ENCODE measurements at places on chromosomes 7 and 10.

GRCh38 chr10:9596368-9596920 lies 1421.2 kb upstream of the CELF2 start:
- DNase-seq = no peak

- DNase-seq = no peak
Measured at GRCh38 chr7:38168890-38169570, 9.0 kb upstream of the STARD3NL start.

GRCh38 chr7:143222782-143223181 lies 945 bp downstream of the TAS2R40 start:
- DNase-seq = no peak

DNA sequence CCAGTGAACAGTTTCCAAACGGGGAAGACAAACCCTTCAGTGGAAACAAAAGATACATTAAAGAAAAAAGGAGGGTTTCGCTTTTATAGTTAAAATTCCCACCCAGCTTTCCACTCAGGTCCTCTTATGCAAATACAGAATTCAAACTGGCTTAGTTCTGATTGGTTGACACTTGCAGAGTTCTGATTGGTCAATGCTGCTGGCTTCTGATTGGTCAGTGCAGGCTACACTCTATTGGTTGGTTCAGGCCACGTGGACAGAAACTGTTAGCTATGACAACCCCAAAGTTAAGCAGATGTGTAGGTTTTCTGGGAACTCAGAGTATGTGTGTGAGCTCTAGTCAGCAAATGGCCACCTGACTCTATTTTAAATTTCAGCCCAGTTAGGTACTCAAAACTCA lies 80.0 kb downstream of the FBXL13 start:
- DNase-seq = no peak

- DNase-seq = no peak
Measured at GRCh38 chr7:96415293-96415940, 93.5 kb upstream of the SLC25A13 start.

DNA sequence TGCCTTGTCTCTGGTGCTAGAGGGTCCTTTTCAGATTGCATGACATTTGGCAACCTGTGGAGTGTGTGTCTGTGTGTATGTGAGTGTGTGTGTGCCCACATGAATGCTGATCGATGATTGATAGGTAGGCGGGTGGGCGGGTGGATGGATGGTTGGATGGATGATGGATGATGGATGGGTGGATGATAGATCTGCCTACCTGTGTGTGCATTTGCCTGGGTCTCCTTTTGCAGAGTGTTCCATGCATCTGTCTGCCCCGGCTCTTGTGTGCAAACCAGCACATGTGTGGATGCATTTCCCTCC lies 99.8 kb downstream of the RGS10 start:
- no peak for DNase-seq

DNA sequence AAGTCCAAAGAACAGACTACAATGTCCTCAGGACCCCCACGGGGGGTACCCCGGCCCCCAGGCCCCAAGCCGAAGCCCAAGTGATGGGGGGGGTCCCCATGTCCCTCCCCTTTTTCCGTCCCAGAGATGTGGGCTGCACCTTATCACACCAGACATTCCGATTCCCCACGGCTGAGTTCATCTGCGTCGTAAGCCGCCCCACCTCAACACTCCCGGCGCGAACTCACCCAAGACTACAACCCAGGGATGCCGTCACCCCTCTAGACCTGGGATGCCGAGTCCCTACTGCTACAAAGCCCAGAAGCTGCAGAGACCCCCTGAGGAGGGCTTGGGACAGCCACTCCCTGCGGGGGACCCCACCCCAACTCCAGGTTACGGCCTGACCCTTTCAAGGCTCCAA lies 14.5 kb downstream of the PDGFA start:
- DNase-seq = no peak

DNA sequence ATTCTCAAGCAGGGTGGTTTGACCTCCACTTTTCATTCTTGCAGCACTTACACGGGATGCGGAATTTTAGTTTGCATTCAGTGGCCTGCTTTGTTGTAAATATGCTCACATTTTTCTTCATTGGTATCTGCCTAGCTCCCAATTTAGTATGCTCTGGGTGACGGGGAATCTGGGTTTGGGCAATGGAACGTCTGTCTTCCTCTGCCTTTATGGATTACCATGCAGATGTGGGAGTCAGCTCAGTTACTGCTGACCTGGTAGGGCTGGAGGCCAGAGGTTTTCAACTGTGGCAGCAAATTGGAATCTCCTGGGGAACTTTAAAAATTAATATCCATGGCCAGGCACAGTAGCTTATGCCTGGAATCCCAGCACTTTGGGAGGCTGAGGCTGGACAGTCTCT lies 161.6 kb downstream of the CAMK1D start:
- DNase-seq = no peak

- DNase-seq = no peak
Measured at GRCh38 chr7:70000737-70001348, 402.6 kb downstream of the AUTS2 start.

DNA sequence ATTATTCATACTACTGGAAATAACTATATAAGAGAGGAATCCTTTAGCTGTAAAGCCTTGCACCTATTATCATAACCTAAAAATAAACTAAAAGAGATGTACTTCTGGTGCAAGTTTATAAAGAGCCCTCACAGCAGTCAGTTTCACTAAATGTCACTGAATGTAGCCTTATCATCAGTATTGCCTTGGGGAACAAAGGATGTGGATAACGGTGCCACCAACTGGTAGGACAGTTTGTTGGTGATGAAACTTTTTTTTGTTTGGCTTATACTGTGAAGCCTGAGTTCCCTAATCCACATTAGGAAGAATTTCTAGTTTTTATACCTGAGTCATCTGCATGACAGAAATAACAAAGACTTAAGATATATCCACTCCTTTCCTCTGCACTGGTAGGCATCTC lies 117.9 kb upstream of the COL1A2 start:
- peak; percentile 50 for DNase-seq

- no peak for DNase-seq
Measured at GRCh38 chr10:133059571-133059970, 28.2 kb upstream of the ADGRA1 start.

DNA sequence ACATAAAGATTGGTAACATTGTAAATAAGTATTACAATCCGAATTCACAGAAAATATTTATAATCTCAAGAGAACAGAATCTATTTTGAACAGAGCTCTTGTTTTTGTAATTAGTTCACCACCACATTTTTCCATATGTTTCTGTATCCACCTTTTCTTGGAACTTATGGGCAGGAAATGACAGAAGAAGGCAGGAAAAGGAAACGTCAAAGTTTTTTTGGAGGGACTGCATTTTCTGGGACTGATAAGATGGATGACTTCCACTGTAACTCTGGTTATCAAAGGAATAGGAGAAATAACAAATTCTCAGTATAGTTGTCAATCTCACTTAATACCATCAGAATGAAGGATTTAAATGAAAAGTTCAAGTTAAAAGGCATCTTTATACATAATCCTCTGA lies 75.1 kb upstream of the SMNDC1 start:
- DNase-seq = no peak

DNA sequence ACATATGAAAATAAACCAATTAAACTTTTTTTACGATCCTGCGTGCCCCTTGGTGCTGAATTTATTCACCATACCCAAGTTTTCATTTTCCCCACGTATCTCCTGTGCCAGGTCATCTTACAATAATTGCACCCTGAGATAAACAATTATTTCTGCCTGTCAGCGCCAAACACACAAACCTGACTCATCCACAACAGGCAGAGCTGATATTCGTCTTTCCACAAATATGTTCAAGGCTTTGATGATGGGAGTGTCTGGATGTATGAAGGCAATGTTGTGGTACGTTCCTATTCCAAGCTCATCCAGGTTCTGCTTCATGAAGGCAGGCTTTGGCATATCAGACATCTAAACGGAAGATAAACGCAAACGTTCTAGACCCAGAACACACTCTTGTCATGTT lies 45.8 kb upstream of the RHEB start:
- no peak for DNase-seq

DNA sequence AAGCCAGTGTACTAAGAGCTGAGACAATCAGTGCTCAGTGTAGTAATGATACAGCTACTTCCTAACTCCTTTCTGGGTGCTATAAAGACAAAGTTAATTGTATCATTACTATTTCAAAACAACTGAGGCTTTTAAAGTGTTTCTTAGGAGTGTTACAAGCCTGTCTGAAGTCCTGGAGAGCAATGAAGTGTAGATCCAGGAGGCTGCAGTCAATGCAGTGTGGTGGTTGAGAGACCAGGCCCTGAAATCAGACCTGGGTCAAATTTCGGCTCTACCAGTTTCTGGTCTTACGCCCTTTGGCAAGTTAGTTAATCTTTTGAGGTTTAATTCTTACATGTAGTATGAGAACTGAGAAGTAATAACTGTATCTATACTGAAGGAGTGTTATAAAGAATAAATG lies 387.0 kb downstream of the SDK1 start:
- DNase-seq = no peak

- no peak for DNase-seq
Measured at GRCh38 chr10:5590816-5591215, 66.1 kb downstream of the CALML3 start.

DNA sequence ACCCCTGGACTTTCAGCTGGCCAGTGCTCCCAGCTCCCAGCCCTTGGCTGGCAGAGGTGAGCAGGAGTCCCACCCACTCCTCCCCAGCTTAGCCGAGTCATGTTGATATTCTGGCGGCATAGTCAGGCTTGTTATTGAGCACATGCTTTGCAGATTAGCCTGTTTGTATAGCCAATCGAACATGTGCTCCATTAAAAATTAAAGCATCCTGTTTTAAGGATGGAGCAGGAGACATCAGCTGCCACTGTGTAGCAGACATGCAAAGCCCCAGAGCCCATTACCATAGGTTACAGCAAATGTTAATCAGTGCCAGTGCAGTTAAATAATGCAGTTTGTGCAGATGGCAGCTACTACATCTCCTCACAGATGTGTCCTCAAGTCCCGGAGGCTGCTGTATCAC lies 574.6 kb upstream of the GALNT17 start:
- DNase-seq = no peak

DNA sequence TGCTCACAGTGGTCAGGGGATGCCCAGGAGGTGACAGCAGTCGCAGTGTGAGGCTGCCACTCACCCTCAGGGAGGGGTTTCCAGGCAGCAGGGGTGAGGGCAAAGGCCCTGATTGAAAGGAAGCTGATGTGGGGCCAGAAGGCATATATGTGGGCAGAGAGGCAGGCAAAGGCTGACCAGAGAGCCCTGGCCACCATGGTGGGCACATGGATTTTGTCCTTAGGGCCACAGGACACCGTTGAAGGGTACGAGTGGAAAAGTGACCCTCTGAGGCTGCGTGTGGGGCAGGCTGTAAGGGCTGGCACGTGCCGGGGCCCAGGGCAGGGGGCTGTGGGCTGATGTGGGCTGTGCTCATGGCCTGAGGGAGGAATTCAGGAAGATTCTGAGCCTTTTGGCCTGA lies 57.5 kb upstream of the ZNF32 start:
- DNase-seq = no peak

GRCh38 chr10:129472696-129473555 lies 5.9 kb downstream of the MGMT start:
- no peak for DNase-seq

DNA sequence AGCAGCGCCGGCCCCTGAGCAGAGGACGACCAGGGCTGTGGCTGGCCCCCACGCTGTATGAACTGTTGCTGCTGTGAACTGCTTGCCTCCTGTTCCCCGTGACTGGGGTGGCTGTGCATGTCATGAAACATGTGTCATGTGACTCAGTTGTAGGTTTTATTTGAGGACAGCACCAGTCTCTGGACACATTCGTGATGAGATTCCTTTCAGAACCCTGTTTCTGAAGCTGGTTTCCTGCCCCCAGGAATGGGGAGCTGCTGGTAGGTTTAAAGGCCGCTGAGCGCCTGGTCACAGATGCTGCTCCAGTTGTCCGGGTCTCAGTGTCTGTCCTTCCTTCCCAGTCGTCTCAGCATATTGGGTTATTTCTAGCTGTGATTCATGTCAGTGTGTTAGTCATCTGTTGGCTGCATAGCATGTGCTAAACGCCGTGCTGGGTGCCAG lies 79.1 kb upstream of the PPIF start:
- DNase-seq = no peak

GRCh38 chr7:142876991-142877910 lies 8.3 kb downstream of the TRPV6 start:
- DNase-seq = no peak

DNA sequence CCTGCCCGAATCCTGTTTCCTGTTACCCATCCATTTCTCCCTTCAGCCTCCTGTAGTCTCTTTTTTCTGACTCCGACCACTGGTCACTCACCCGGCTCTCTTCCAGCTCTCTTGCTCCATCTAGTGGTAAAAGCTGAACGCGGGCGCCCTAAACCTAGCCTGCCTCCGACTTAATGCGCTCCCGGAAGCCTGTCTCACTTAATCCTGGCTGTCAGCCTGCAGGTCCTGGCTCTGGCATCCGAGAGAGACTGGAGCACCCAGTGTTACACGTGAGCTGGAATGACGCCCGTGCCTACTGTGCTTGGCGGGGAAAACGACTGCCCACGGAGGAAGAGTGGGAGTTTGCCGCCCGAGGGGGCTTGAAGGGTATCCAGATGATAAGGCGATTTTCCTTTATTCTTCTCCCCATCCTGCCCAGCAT lies 10.3 kb downstream of the SUMF2 start:
- DNase-seq = peak; percentile 47

DNA sequence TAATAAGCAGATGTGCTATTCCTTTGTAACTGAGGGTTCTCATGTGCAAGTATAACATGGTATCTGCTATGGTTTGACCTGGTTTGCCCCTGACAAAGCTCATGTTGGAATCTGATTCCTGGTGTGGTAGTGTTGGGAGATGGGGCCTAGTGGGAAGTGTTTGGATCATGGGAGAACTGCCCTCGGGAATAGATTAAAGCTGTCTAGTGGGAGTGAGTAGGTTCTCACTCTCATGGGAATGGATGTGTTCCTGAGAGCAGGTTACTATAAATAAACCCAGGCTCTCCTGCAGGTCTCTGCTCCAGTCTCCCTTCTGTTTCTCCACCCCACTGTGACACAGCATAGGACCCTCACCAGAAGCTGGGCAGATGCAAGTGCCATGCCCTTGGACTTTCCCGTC lies 97.7 kb downstream of the ATE1 start:
- DNase-seq = no peak

GRCh38 chr10:43417950-43418768 lies 9.2 kb upstream of the HNRNPF start:
- DNase-seq = no peak

DNA sequence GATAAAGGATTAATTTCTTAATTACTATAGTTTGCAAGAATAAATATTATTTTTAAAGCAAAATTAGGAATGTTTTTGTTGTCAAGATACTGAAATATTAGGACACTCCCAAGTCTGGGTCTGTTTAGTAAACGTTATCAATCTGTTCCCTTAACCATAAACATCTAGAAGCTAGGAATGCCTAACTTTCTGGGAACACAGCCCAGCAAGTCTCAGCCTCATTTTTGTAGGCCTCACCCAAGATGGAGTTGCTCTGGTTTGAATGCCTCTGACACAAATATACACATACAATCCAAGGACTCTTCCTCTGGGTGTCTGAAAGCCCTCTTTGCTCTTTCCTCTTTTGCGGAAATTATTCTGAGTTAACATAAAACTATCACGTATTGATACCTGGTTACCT lies 487.4 kb upstream of the CELF2 start:
- no peak for DNase-seq

GRCh38 chr7:14717816-14718215 lies 184.7 kb downstream of the DGKB start:
- DNase-seq = peak; percentile 74
